Sigmoid colon (tissue), 7 donors: ENCODE measurements at places on chromosomes 4 and X. TPM values are rescaled to one million over a fixed set of nuclear protein-coding genes. Genes with fewer than 3 reads are reported as not detected.

The HNRNPDL gene
- total RNA-seq = 178 TPM

The TMPRSS11A gene
- total RNA-seq = not detected

The HS6ST2 gene
- 0.27 TPM for total RNA-seq

The CXCL1 gene
- total RNA-seq = 5.4 TPM

The RAP2C gene
- 15.6 TPM for total RNA-seq

The MTMR1 gene
- total RNA-seq = 27.0 TPM

The DCAF8L2 gene
- total RNA-seq = not detected

The VCX3B gene
- total RNA-seq = not detected

The GATA1 gene
- not detected for total RNA-seq

The PDCL2 gene
- not detected for total RNA-seq

The CACNA1F gene
- not detected for total RNA-seq

The PHOX2B gene
- total RNA-seq = 2.5 TPM

The SPIN2B gene
- total RNA-seq = 9.1 TPM

The TXK gene
- total RNA-seq = 0.71 TPM

The ZFP92 gene
- total RNA-seq = 0.71 TPM

The FAM9C gene
- total RNA-seq = not detected

The GRIPAP1 gene
- 63.1 TPM for total RNA-seq

DNA sequence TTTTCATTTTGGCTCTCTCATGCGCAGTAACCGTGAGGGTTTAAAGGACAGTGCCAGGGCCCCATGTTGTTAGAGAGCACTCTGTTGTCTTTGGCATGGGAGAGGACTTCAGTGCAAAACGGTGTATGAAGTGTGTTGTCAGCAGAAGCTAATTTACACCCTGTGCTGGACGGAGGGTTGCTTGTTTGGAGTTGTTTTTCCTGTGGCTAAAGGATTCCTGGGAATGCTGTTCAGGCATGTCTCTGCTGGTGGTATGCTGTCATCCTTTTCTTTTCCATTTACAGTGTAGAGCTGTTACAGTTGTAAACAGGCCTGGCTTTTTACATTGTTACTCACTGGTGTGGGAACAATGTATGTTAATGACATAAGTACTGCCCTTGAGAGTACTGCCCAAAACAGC is 206.3 kb downstream of the CBR4 start:
- no peak for DNase-seq

DNA sequence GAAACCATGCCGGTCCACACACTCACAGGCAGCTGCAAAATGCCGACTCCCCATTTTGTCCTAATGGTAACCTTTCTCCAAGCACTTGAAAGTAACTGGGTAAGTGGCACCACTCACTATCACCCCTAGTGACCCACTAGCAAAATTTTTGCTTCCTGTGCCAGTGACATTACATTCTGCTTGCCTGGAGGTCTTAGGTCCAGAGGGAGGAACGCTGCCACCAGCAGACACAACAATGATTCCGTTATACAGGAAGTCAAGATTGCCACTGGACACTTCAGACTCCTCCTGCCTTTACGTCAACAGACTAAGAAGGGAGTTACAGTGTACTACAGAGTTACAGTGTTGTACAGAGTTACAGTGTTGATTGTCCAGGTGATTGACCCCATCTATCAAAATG is 11.8 kb upstream of the TMEM192 start:
- no peak for DNase-seq

GRCh38 chr4:95729596-95729995 is 110.3 kb upstream of the PDHA2 start:
- no peak for DNase-seq

GRCh38 chrX:40719731-40720130 is 15.6 kb downstream of the MED14 start:
- no peak for DNase-seq

- DNase-seq = peak; percentile 69
These were observed 886 bp upstream of the NDST3 start for GRCh38 chr4:118033148-118034052.

DNA sequence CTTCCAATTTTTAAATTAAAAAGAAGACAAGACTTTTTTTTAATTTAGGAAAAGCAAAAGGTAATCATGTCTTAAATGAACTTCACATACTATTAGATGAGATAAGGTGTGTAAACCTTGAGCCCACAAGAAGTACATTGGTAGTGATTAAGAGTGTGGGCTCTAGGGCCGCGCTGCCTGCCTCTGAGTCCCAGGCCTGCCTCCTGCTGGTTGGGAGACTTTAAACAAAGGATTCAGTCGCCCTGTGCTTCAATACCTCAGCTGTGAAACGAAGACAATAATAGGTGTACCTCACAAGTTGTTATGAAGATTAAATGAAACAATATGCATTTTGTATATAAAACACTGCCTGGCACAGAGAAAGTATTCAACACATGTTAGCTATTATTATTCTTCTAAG is 95.9 kb upstream of the MYOZ2 start:
- no peak for DNase-seq

GRCh38 chr4:8220661-8221450 is 21.8 kb downstream of the SH3TC1 start:
- DNase-seq = no peak

DNA sequence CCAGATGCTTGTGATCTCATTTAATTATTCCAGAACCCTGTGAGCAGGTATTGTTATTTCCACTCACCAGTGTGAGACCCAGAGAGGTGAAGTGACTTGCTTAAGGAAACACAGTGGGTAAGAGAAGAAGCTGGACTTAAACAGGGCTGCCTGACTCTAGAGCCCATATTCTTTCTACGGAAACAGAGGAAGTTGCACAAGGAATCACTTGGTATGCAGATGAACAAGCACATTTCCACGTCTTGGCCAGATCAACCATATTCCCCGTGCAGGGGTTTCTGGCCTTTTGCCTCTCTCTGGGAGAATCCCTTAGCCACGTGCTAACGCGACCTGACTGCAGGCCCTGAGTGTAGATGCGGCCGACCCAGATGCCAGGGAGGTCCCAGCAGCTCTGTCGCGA is 195.5 kb upstream of the ATP6AP2 start:
- no peak for DNase-seq

DNA sequence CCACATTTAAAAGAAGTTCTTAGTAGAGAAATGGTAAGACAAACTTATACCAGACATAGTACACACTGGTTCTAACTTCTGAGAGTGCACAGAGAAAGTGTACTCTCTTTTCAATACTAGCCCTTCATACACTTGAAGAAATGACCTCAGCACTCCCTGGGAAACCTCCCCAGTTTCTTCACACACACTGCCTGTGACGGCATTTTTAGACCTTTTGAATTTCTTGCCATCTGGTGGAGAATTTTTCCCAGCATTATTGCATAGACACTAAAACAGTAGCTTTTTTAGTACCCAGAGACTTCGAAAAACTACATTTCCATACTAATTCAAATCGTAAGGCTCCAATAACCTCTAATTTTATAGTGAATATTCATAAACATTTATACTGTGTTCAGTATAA is 341.6 kb upstream of the MAOA start:
- no peak for DNase-seq

DNA sequence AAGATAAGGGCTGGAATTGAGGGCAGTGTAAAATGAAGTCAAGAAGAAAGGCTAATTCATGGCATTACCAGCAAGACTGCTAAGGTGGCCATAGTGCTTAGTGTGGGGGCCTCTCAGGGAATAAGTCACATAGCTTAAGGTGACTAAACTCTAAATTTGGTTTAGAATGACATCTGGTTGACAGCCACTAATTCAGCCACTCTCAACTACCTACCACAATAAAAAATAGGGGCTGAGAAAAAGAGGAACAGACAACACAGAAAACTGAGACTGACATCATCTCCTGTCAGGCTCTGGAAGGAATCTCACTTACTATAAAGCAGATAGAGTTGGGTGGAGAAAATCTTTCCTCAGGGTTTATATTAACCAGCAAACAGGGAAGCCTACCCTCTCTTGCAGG is 96.9 kb downstream of the CHRDL1 start:
- no peak for DNase-seq

GRCh38 chr4:70303090-70303489 is 31.7 kb upstream of the CABS1 start:
- DNase-seq = no peak

DNA sequence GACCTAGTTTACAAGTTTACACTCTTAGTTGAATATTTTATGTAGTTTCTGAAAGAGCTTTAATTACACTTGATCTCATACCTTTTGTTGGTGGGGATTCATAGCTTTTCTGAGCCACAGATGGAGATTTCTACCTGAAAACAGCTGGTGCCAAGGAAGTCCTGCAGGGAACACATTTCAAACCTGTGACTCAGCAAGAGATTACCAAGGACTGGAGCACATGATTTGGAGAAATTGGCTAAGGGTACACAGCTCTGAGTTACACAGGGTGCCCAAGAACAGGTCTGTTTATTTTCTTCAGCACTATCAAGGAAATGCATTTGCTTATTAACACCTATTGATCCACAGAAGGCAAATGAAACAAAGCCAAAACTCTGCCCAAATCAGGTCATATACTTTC is 691.5 kb downstream of the KCTD8 start:
- no peak for DNase-seq

DNA sequence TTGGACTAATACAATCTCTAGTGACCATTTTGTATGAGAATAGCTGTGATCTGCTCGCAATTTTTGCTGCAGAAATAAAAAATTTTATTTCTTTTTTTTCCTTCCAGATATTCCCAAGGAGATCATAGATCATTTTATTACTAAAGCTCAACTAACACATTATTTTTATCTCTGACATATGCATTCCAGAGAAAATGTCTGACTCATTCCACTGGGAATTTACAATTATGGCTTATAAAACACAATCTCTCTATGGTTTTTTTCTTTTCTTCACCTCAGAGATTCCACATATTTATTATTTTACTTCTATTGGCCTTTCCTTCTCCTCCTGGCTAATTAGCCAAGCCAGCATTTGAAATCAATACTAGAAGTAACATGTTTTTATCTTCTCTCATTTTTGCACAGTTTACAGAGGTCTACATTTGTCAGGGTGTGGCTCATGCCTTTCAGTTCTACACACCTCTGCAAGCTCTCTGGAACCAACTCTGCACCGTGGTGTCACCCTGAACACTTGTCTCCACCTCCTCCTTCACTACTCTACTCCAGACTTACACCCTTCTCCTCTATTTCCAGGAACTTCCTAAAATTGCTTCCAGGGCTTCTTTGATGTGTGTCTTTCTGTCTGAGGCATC is 59.8 kb upstream of the GPM6A start:
- DNase-seq = no peak

GRCh38 chr4:10983268-10983667 is 298.7 kb upstream of the CLNK start:
- DNase-seq = no peak

DNA sequence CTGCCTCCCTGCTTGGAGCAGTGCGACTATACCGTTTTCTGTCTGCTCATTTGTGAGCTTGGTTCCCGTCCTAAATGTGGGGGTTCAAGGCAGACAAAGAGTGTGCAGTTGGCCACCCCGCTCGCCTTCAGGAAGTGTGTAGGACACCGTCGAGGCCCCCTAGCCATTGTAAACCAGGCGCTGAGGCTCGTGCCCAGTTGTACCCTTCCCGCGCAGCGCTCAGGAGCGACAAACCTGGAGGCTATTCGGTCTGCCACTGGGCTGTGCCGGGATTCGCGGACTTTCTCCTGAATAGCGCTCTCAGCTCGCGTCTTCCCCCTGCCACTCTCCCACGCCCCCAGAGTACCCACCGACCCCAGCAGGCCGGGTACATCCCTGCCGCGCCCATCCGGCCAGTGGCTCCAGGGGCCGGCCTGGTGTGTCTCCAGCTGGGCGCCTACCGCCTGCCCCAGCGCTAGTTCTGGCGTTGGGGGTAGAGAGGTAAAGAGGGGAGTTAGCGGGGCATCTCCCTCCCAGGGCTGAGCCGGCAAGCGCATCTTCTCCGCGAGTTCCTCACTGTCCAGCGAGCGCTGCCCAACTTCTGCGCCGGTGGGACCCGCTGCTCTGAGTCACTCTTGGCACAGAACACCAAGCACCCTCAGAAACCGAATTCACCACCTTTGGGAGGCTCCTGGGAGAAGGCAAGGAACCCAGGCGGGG is 880 bp upstream of the LONRF3 start:
- DNase-seq = peak; percentile 77

DNA sequence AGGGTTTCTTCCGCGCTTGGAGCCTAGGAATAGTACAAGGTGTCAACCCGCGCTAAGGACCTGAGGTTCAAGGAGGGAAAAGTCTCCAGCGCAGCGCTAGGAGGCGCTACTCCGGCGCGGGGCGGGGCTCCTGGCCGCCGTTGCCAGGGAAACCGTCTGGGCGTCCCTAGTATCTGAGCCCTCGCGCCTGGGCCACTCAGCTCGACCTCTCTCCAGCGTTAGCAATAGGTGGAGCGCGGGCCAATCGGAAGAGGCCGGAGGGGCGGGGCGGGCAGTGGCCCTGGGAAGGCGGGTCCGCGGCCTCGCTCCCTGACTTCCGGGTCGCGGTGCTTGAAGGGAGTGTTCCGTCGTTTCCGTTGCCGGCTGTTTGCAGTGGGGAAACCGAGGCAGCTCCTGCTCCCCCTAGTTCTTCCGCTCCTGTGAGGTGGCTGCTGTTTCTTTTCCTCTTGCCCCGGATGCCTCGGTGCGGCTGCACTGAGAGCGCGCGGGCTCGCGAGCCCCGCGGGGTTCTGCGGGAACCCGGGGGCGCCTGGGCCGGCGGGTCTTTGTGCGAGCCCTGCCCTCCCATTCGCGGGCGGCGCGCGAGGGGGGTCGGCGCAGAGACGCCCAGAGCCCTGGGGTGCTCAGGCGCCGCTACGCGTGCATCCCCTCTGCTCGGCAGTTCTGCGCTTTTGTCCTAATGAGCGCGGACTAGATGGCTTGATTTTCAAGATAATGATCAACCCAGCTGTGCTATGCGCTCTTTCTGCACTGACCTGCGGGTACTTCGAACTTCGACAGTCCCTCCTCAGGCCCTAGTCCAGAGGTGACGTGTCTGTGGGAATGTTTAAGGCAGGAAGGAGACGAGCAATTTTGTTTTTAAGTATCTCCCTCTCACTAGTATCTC is at the start of gene ELMOD2:
Gene ELMOD2, plus strand, starts transcription at position 312 of the 886 bp plus-strand sequence. CDS start 1,261 bp downstream, outside the sequence.
- DNase-seq = peak; percentile 99

GRCh38 chr4:155496294-155496626 is 119.5 kb upstream of the MAP9 start:
- DNase-seq = no peak

- DNase-seq = no peak
These were observed 60.4 kb upstream of the IRF2 start for GRCh38 chr4:184534511-184535391.

- no peak for DNase-seq
These were observed 206.0 kb downstream of the BCOR start for GRCh38 chrX:39891781-39892180.

- DNase-seq = no peak
These were observed 57.8 kb downstream of the PPP1R2C start for GRCh38 chrX:42720209-42720608.

DNA sequence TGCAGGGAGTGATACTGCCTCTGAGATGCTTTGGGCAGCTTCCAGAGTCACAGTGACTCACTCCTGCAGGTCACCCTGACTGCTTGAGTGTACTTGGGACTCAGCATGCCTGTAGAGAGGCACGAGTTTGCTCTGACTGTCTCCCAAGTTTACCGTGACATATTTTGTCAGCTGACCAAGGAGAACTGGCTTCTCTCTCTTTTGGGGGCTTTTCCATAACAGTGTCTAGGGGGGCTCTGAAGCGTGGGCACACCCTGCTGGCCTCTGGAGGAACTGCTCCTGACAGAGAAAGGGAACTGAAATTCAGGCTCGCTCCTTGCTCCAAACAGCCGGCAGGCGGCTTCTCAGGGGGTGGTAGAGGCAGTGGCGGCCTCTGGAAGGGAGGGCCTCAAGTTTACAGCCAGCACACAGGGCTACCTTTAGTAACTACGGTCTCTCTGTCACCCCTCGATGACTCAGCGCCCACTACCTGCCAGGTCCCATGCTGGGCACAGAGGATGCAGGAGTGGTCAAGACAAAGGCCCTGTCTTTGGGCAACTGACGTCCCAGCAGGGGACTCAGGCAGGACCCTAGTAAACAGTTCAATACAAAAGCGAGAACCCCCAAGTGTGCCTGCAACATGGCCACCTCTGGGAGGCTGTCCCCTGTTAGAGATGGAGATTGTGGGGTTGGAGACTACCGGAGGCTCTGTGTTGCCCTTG is 17.8 kb downstream of the ZNF185 start:
- no peak for DNase-seq
